IPS DF 6.9 (cell line): ENCODE measurements at places on chromosomes 6 and 20.
A peak's percentile ranks its signal among the peaks of the same experiment; 100 is the strongest.

GRCh38 chr6:31834367-31835250 lies 7.1 kb downstream of the HSPA1B start:
- no peak for DNase-seq

DNA sequence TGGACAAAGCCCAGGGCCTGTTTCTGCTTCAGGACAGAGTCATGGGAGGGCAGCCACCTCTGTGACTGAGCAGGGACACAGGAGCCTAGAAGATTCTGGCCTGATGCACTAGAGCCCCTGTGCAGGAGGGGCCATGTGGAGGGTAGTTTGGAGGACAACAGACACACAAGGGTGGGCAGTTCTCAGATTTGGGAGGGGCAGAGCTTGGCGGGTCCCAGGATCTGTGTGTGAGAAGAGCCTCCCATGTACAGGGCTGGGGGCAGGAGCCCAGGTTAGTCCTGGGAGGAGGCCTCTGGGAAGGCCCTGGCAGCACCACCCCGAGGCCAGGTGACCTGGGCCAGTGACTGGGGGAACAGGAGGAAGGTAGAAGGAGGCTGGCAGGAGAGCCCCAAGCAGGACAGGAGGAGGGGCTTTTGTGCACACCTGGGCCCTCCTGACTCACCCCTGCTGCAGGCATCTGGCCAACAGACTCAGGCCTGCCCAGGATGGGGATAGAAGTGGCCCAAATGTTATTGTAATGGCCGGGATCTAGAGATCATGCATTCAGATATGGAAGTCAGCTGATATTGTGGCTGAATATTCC lies 1.4 kb upstream of the ULBP3 start:
- no peak for DNase-seq

DNA sequence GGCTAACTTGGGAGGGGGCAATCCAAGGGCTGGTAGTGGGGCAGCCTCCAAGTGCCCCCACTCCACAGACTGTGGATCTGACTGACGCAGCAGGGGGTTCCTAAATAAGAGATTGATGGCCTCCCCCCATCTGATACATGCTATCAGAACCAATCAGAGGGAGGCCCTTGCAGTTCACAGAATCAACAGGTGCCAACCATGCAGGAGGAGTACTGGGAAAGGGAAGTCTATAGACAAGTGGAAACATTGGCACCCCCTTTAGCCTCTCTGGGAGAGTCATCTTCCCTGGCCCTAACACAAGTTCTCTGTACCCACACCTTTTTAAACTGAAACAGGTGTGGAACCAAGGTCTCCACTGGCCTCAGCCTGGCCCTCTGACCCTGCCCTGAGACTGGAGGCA lies 145.8 kb downstream of the OR2B2 start:
- no peak for DNase-seq

DNA sequence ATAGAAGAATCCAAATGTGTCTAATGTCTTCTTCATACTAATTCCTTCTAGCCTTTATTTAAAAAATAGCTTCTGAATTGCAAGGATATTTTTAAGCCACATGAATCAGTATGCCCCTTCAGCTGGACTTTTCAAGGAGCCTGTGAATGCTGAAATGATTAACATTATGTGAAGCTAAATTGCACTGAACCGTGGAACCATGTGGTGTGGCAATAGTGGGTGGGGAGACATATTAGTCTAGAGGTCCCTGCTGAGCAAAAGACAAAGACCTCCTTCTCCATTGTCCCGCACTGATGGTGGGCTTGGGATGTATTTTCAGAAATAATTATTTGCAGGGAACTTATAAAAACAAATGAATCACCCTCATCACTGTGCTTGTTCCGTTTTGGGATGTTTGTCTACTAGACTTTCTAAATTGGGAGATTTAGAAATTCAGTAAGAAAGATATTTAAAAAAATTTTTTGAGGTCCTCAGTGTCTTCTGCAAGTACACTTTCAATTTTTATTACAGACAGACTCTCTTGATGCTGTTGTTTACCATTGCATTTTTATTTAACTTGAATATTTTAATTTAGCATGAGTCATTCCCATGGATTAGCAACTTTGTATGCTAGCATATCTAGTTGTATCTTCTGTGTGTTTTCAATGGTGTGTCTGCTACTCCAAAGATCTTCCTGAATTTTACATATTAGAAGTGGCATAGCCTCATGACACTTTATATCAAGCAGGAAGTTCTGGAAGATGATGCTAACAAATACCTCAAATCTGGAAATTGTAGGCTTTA lies 238.1 kb downstream of the LAMA2 start:
- DNase-seq: no peak

- no peak for DNase-seq
These were observed 179.2 kb upstream of the PROKR2 start for GRCh38 chr20:5495939-5496338.

GRCh38 chr20:6485351-6485750 lies 282.1 kb upstream of the BMP2 start:
- DNase-seq: no peak

GRCh38 chr20:34076952-34077351 lies 35.1 kb downstream of the EIF2S2 start:
- DNase-seq: no peak

- DNase-seq: no peak
These were observed 81.1 kb upstream of the SMIM8 start for GRCh38 chr6:87241304-87241703.

DNA sequence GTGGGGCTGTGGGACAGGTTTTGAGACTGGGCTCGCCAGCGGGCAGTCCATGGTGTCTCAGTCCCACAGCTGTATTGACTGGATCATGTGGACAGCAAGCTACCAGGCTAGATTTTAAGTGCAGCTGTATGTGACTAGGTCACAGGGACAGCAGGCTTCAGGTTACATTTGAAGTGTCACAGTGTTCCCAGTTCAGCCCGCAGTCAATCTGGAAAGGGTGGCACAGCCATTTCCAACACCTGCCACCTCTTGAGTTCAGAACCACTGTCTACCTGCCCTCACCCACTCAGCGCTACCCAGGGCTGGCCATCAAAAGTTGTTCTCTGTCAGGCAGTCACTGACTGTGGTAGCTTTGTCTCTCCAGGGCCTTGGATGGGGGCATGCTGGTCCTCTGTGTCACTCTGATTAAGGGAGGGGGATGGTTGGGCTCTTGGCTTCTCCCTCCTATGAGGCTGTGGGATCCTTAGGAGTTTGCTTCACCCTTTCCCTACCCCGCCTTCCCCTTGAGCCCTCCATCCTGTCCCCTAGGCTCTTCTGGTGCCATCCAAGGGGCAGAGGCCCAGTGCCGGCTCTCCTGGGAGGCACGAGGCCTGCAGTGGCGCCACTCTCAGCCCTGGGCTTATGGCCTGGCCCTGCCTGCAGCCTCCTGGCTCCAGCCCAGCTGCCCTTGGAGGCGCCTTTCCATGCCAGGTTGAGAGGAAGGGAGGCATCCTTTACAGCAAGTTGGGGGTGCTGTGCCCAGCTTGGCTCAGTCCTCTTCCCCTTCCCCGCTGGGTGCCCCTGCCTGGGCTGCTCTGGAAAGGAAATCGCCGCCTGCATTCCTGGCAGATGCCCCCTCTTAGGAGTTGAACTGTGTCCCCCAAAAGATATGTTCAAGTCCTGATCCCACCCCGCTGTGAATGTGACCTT lies 44.9 kb downstream of the PNLDC1 start:
- no peak for DNase-seq

GRCh38 chr6:117359581-117359980 lies 66.2 kb downstream of the ROS1 start:
- no peak for DNase-seq

DNA sequence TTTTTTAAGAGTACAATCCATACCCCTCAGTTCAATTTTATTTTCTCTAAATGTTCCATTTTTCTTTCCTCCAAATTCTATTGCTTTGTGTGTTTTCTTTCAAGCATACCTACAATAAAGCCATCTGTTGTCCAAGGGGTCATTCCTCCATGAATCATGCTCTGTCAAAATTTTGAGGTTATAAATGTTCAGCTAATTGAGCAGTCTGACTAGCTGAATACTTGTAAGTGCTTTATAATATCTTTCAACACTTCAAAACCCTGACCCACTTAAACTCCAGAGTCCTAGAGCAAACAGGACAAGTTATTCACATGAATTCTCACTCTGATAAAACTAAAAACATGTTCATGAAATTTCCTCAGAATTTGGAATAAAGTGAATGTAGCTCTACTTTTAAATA lies 33.4 kb upstream of the EYA4 start:
- DNase-seq: no peak

GRCh38 chr6:152135755-152136448 lies 328.4 kb downstream of the ESR1 start:
- no peak for DNase-seq

DNA sequence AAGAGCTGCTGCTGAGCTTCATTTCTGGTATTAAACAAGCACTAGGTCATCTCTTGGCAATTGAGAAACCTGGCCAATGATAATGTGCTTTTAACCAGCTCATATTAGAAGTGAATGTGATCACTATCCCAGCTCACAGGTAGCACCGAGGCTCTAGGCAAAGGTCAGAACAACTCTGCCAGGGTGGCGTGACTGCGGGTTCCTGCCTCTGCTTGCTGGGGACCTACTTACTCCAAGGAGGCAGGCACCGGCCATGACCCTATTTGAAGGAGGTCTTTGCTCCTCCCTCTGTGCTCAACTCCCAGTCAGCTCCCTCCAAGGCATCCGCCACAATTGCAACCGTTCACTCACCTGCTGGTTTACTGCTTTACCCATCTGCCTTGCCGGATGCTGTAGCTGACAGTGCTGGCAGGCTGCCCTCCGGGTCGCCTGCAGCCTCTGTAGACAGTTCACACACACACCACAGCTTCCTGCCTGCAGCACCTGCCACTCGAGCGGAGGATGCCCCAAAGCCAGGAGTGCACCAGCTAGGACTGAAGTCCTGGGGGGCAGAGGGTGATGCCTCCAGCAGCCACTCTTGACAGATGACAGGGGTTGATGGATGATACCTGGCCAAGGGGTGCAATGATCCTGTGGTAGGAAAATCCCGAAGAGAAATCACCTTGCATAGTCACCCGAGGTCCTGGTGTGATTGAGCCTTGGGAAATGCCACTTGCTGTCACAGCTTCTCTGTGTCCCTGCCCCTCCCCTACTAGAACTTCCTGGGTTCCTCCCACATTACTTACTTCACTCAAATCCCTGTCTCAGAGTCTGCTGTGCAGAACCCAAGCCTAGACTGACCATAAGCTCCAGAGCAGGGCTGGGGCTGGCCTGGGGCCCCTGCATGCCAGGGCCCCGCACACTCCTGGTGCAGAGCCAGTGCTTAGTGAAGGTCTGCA lies 8.8 kb upstream of the VSX1 start:
- DNase-seq: no peak

DNA sequence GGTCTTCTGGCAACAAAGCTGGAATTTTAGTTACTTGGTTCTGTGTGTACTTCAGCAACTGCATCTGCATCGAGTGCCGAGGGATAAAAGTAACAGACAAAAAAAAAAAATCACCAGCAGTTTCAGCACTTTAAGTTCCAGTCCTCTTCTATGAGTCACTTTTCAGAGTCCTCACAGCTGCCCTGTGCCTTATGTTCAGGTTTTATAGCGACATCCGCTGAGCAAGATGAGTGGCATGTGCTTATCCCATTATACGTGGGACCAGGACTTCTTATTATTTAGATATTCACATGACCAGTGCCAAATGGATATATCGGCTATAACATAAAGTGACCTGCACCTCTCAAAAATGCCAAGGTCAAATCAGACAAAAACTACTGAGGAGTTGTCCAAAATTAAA lies 242.9 kb downstream of the FOXA2 start:
- no peak for DNase-seq

DNA sequence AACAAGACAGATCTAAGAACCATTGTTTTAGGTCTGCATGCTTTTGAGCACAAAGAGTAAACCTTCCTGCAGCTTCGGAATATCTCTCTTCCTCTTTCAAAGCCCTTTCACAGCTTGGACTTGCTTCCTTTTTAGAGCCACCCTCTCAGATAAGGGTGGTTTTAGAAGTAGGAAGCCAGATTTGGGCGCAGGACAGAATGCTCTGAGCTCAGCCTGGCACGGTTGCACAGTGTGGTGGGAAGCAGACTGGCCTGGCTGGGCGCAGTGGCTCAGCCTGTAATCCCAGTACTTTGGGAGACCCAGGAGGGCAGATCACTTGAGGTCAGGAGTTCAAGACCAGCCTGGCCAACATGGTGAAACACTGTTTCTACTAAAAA lies 35.6 kb upstream of the PNRC1 start:
- no peak for DNase-seq

DNA sequence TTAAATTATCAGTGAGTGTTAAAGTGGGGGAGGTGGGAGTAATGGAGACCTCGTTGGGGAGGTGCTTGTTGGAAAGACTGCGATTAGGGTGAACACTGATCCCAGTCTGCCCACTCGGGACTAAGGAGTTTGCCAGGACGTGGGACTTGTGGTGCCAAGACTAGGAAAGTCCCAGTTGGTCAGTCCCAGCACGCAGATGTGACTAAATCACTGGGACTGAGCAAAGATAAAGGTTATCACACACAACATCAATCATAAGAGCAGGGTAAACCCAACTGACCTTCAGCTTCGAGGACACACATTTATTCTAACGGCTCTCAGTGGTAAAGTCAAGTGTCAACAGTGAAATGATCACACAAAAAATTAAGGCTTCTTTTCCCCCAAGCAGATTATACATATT lies 45.5 kb downstream of the PDE10A start:
- no peak for DNase-seq

DNA sequence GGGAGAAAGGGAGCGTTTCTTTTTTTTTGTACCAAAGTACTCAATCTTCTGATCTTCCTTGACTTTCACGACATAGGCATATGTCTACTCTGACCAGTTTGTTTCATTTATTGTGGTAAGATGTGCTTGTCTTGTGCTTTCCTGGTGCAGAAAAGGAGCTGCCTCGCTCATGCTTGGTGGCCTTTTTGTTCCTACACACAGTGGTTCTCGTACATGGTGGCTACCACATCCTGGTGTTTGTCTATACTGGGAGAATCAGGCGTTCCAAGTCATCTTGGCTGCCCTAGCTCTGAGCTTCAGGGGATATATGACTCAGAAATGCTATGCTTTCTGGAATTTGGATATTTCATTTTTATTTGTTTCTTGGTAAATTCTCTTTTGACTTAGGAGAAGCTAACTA lies 31.8 kb downstream of the MYB start:
- DNase-seq: no peak

GRCh38 chr6:98335594-98335993 lies 498.8 kb upstream of the POU3F2 start:
- DNase-seq: no peak

GRCh38 chr6:14066782-14067406 lies 50.7 kb upstream of the CD83 start:
- peak; percentile 54 for DNase-seq

DNA sequence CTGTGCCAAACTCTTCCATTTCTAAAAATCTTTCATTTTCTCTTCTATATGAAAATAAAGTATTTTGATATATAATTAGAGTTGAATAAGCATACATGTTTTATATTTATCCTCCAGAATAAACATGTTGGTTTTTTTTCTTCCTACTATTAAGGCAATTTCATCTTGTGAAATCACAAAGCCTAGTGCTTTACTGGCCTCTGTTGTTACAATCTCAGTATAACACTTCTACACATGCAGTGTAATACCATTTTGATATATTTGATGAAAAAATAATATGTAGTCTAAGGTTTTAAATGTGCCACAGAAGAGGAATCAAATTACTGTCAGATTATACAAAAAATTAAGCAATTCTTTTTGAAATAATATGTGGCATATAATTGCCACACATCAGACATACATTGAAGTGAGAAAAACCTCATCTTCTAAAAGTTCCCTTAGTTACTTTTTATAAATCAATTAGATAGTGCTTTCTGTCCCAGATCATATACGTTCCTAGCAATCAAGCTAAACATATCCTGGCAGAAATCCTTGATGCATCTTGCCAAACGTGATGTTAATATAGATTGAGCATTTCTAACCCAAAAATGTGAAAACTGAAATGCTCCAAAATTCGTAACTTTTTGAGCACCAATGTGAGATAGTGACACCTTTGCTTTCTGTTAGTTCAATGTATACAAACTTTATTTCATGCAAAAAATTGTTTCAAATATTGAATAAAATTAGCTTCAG lies 225.1 kb upstream of the MANEA start:
- no peak for DNase-seq
